A549 (cell line): ENCODE measurements at places on chromosomes 13 and 19.

GRCh38 chr19:41545547-41545946 is 30.4 kb upstream of the CEACAM21 start:
- DNase-seq: no peak

GRCh38 chr13:91318886-91319285 is 28.6 kb upstream of the MIR17HG start:
- DNase-seq: no peak

- DNase-seq: no peak
These were observed 5.9 kb downstream of the ARHGEF1 start for GRCh38 chr19:41888926-41889325.

GRCh38 chr13:28679628-28680027 is 20.7 kb downstream of the POMP start:
- DNase-seq: no peak

- DNase-seq: no peak
These were observed 81.4 kb upstream of the IRS2 start for GRCh38 chr13:109867766-109868165.

GRCh38 chr19:47351548-47351947 is 2.4 kb downstream of the DHX34 start:
- DNase-seq: peak; percentile 74

- DNase-seq: peak; percentile 83
These were observed 12.9 kb upstream of the CXCL17 start for GRCh38 chr19:42455621-42456081.

DNA sequence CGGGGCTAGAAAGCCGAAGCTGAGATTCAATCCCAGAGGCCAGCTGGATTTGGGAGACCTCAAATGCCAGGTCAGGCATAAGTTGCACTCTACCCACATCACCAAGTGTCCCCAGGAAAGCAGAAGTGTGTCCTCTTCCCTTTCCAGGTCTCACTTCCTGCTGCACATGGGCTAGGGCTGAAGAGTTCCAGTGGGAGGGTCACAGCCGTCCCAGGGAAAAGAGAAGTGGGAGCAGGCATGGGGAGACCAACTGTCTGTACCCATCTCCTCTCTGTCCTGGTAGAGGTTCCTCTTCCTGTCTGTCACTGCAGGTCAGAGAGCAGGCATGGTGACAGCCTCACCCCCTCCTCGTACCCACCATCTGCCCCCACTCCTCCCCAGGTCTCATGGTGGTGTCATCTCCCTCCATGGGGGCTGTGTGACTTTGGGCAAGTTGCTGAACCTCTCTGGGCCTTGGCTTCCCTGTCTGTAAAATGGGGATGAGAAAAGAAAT is 14.8 kb downstream of the AXL start:
- no peak for DNase-seq

DNA sequence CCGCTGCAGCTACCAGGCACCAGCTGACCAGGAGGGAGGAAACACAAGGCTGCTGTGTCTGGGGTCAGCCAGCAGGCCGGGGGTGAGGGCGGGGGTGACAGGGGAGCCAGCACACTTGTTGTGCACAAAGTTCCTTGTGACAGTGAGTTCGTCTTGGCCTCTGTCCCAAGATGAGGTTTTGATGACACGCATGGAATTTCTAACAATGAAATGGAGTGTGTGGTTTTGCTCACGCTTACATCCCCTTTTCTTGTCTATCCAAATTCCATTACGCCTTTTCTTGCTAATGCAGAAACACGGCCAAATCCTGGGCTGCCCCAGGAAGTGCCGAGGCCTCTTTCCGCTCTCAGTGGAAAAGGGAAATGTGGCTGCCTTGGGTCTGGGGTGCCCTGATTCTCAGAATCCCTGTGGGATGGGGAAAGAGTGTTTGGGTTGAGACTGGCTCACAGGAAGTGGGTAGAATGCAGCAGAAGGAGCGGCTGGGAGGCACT is 73.8 kb downstream of the GADD45B start:
- DNase-seq: no peak

DNA sequence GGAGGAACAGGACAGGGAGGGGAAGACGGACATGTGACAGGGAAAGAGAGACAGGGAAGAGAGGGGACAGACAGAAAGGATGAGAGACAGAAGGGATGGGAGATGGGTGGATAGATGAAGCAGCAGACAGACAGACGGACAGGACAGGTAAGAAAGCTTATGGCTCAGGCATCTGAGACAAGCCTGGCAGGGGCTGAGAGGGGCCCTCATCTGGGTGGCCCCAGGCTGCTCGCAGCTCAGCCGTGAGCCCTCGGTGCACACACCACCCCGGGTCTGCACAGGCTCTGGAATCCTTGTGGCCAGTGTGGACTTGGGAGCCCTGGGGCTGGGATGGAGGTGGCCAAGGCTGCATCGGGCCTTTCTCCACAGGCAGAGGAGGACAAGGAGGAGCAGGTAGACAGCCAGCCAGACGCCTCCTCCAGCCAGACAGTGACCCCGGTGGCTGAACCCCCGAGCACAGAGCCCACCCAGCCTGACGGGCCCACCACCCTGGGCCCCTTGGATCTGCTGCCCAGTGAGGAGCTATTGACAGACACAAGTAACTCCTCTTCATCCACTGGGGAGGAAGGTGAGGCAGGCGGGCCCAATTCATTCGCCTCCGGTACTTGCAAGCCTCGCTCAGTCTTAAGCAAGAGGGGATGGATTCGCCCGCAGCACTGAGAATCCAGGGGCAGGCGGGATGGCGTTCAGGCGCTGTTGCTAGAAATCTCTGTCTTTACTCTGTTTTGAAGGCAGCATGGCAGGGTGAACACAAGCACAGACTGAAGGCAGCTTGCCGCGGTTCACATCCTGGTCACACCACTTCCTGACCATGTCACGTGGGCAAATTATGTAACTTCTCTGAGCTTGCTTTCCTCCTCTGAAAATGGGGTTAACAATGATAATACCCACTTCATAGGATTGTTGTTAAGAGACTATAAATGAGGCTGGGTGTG is 14.0 kb downstream of the GRAMD1A start:
- no peak for DNase-seq

- DNase-seq: no peak
These were observed 15.3 kb downstream of the SYMPK start for GRCh38 chr19:45847663-45848062.

DNA sequence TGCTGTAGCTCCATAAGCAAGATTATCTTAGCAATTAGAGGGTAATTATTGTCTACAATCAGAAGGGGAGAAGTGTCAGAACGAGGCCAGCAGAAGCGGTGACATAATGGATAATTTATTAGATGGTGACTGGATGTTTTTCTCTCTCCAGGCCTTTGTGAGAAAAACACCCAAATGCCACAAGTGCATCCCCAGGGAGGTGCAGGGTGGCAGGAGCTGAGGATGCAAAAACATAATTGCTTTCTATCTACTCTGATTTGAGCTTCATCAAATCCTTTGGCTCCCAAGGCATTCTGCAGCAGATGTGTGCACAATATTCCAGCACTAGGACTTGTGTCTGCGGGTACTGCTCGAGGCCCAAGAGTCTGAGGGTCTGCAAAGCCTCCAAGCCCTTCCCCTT is 220.1 kb upstream of the SERP2 start:
- no peak for DNase-seq

- DNase-seq: no peak
These were observed 2.0 kb downstream of the DAZAP1 start for GRCh38 chr19:1409204-1410005.

DNA sequence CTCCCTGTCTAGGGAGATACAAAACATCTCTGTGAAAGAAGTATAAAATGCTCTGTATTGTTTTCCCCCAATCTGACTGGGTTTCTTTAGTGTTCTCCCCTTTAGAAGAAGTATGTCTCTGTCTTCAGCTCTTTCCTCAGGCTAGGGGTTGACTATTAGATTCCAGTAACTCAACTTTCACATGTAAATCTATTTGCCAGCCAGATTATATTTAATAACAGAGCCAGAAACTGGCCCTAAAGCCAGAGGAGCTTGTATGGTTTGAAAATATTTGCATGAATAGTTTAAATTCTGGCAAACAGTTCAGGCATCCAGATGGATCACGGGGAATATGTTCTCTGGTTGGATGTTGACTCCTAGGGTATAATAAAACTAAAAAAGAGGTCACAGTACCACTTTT is 22.3 kb upstream of the CYSLTR2 start:
- DNase-seq: no peak

GRCh38 chr13:51601601-51602565 is 17.6 kb downstream of the WDFY2 start:
- DNase-seq: no peak

DNA sequence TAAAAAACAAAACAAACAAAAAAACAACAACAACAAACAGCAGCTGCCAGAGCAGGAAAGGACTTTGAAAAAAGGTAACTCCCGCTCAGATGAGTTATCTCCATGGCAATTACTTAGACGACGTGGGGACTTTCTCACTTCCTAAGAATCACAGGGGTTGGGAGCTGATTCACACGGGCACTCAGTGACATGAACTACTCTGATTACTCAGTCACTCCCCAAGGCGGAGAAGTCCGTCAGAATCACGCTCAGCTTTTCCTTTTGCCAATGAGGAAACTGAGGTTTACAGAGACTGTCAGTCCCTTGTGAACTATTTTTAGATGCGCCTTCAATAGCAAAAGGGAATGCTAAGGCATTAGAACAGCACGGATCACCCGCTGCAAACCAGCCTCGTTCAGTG is 32.3 kb upstream of the MATK start:
- no peak for DNase-seq

- no peak for DNase-seq
These were observed 262.0 kb downstream of the FOXO1 start for GRCh38 chr13:40404407-40404806.

DNA sequence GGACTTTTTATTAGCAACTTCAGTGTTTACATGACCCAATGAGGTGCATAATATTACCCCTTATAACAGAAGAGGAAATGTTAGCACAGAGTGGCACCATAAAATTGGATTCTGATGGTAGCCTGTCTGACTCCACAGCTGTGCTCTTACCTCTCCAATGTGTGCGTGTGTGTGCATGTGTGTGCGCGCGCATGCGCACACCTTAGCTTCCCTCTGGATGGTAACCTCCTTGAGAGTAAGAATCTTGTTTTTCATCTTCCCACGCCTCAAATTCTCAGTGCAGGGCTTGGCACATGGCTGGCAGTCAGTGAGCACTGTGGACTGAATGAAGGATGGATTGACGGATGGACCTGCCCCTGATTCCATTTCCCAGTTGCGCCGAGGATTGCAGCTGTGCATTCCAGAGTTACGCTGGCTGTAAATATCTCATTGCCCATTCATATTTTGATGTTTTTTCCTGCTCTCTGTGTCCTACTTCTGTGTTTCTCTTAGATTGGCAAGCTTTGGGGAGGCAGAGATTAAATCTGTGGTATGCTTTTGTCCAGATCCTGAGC is 99.2 kb upstream of the WASF3 start:
- DNase-seq: no peak

- DNase-seq: no peak
These were observed 5.4 kb downstream of the CEACAM3 start for GRCh38 chr19:41801792-41802211.

GRCh38 chr13:100725472-100725871 is 50.9 kb upstream of the TMTC4 start:
- no peak for DNase-seq

DNA sequence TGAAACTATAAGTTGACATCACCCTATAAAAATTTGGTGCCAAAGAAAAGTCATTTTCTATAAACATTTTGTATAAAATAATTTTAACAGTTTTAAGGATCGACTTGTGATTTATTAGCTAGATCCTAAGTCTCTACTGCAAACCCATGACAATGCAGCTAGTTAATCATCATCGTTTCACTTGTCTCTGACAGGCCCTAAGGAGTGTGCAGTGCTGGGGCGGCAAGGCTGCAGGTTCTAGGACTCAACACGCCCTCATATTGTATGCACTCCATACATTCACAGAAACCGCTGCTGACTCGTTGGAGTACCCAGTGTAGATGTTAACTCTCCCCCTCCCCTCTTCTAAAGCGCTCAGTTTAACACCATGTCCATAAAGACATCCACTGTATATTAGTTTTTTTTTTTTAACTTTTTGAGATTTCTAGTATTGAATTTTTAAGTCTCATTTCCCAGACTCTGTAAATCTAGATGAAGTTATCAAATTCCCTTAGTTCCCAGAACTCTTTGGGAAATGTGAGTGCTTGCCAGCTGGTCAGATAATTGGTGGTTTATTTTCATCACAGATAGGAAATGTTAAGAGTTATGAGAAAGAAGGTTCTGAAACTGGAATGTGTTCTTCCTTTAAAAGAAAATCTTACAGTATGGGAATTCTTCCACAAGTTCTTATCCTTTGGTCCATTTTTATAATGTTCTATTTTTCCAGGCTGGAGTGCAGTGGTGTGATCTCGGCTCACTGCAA is 162.8 kb upstream of the RNF113B start:
- no peak for DNase-seq

- no peak for DNase-seq
These were observed 1062.5 kb upstream of the PCDH9 start for GRCh38 chr13:68292601-68293000.

GRCh38 chr19:51719251-51719988 is 4.4 kb downstream of the HAS1 start:
- no peak for DNase-seq

DNA sequence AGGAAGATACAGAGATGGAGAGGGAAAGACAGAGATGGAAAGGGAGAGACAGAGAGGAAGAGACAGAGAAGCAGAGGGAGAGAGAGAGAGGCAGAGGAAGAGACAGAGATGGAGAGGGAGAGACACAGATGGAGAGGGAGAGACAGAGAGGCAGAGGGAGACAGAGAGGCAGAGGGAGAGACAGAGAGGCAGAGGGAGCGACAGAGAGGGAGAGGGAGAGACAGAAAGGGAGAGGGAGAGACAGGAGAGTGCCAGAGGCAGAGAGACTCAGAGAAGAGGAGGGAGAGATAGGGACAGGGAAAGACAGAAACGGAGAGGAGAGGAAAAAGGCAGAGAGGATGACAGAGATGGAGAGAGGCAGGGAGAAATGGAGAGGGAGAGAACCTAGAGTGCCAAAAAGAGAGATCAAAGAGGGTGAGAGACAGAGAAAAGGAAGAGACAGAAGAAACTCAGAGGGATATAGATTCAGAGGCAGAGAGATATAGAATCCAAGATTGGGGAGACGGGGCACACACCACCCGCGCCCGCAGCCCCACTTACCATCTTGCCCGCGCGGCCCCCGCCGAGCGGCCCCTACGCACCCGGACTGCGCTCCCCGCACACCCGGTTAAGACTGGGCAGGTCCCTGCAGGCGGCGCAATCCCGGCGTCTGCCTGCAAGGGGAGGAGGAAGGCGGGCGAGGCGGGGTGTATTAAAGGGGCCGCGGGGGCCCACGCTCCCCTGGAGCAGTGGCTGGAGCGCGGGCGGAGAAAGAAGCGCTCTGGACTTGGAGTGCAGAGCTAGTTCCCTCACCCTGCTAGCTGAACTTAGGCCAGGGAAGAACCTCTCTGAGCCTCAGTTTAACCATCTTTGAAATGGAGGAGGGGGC is 10.7 kb downstream of the TM6SF2 start:
- DNase-seq: no peak

GRCh38 chr19:12606796-12607195 is 3.8 kb downstream of the ZNF490 start:
- DNase-seq: no peak
